NCI-H1417 (cell line): ENCODE measurements at places on chromosomes 11 and 22.

DNA sequence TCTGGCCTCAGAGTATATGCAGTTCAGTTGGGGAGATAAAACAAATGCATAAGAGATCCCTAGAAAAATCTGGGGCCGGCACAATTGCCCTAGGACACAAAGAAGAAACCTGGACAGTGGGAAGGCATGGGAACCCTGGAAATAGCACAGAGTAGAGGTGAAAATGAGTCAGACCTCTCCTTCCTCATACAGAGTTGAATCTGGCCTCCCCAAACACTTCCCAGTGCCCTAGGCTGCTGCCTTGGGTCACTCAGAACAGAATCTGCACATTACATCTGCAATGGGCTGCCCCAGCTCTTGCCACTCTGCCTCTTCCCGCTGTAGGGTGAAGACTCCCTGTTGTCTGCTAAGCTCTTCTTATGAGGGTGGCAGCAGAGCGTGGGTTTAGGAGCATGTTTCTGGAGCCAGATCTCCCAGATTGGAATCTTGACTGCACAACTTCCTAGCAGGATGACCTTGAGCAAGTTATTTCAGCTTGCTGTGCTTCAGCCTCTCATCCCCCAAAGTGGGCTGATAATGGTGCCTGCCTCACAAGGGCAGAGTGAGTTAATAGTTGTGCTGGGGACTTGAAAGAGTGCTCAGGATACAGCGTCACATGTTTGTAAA is 47.1 kb upstream of the NECTIN1 start:
- no peak for DNase-seq

DNA sequence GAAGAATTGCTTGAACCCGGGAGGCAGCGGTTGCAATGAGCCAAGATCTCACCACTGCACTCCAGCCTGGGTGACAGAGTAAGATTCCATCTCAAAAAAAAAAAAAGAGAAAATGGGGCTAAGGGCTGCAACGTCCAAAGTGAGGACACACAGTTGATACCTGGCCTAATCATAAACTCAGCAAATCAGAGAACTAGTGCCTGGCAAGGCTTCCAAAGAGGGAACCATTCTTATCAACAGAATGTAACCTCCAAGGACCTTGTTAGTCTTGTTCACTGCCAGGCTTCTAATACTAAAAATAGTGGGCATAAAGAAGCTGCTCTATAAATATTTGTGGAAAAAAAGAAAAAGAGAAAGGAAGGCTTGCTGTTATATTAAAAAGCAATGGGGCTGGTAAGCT is 42.3 kb downstream of the FAM168A start:
- DNase-seq: no peak

GRCh38 chr11:103601225-103601846 is 435.1 kb upstream of the DDI1 start:
- DNase-seq: peak; percentile 58

DNA sequence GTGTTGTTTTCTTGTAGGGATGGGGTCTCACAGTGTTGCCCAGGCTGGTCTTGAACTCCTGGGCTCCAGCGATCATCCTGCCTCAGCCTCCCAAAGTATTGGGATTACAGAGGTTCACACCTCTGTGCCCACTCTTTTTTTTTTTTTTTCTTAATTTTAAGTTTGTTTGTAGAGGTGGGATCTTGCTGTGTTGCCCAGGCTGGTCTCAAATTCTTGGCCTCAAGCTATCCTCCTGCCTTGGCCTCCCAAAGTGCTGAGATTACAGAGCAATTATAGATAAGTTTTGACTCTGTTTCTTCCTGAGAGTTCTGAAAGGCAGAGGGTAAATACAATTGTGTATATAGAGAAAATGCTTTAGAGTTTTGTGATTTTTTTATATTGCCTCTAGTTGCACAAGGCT is 160.4 kb downstream of the TEAD1 start:
- DNase-seq: no peak

DNA sequence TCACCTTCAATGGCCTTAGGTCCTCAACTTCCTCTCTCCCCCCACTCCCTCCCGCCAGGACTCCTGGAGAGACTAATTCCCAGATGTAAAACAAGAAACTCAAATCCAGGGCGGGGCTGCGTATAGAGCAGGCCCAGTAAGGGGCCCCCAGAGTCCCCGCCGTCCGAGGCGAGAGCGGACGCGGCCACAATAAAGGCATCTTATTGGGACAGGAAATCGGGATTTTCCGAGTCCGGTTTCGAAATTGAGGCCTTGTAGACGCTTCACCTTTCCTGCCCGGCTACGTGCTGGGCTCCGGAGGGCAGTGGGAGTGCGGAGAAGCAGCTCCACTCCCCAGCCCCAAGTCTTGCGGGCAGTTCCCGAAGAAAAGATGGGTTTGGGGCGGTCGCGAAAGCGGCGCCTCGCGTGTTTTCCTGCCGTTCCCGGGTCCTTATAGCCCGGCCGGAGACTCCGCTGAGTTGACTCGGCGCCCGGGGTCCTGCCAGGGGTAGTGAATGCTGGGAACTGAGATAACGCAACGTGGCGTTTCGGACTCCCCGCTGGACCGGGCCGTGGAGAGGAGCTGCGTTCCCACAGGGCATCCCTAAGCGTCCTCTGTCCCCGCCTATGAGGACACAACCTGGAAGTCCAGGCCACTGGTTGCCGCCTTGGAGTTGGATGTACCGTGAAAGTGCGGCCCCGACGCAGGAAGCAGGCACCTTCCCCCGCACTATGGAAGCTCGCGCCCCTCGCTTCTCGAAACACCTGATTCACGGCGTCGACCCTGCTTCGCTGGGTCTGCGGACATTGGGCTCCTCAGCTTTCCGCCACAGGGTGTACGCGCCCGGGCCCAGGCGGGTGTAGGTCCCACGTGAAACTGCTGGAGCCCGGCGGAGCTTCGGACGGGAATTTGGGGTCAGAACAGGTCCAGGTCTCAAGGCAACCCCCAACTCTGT is 4.8 kb upstream of the CHRM1 start:
- DNase-seq: no peak

GRCh38 chr11:67382276-67383136 is 9.1 kb upstream of the CLCF1 start:
- DNase-seq: peak; percentile 68
